ENCODE measurements at places on chromosomes 2 and 18.

- DNase-seq, result no peak
These were observed 166.2 kb downstream of the SH3RF3 start for GRCh38 chr2:109295070-109295780.

GRCh38 chr2:43157506-43158246 lies 68.7 kb downstream of the ZFP36L2 start:
- no peak for DNase-seq

GRCh38 chr2:147860009-147860408 lies 15.2 kb downstream of the ACVR2A start:
- no peak for DNase-seq

DNA sequence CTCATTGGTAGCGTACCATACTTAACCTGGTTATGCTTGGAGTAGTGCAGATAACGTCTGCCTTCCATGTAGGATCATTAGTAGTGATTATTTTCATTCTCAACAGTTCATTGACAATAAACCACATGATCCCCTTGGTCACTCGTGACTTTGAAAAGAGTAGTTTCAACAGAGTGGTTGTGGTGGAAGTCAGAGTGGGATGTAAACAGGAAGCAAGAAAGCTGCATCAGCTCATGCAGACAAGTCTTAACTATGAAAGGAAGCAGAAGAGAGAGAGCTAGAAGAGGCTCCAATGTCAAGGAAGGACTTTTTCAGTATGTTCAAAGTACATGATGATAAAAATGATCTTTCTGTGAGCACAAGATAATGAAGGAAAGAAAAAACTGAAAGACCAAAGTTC lies 287.4 kb downstream of the MBD2 start:
- no peak for DNase-seq

- DNase-seq, result no peak
These were observed 104.6 kb downstream of the TCF4 start for GRCh38 chr18:55483266-55483871.

GRCh38 chr2:240564561-240565332 lies 3.5 kb upstream of the RNPEPL1 start:
- no peak for DNase-seq

- no peak for DNase-seq
These were observed 42.9 kb upstream of the SNTG2 start for GRCh38 chr2:907706-908105.

- no peak for DNase-seq
These were observed 184.3 kb downstream of the RPRM start for GRCh38 chr2:153294199-153294786.

DNA sequence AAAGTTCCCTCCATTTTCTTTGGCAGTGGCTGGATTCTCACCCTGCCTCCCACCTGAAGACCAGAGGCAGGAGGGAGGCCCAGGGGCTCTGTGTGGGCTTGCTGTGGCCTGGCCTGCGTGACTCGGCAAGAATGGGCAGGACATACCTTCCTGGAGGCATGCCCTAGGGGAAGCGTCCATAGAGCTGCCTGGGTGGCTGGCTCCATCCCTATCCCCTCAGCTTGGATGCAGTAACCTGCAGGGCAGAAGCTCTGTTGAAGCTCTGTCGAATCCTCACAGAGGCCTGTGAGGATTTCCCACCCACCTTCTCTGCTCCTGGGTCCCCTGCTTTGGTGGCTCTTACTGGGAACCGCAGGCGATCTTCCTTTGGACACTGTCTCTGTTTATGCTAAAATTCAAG lies 1.3 kb upstream of the PRSS56 start:
- DNase-seq, result no peak

GRCh38 chr2:124702777-124703176 lies 677.7 kb downstream of the CNTNAP5 start:
- no peak for DNase-seq

DNA sequence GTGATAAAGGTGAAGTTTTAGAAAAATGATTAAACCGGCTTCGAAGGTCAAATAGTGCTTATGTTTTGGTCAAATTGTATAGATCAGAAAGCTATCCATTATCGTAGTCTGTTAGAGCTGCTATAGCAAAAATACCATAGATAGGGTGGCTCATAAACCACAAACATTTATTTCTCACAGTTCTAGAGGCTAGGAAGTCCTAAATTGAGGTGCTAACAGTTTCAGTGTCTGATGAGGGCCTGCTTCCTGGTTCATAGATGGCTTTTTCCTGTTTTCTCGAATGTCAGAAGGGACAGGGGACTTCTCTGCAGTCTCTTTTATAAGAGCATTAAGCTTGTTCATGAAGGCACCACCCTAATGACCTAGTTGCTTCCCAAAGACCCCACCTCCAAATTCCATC lies 186.6 kb upstream of the ERBB4 start:
- no peak for DNase-seq

DNA sequence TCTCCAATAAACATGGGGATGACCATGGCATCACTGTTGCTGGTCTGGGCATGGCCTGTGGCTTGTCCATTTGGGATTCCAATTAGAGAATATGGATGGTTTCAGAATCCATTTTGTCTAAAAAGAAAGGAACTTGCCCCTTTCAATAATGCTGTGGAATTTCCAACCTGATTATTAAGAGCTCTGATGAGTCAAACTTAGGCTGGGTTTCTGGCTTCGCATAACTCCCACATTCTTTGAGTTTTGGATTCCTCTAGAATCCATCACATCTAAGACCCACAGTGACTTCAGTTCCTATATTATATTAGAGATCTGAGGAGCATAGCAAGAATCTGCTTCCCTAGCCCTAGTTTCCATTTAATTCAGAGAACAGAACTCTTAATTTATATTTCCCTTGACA lies 531.5 kb downstream of the TNS1 start:
- no peak for DNase-seq

DNA sequence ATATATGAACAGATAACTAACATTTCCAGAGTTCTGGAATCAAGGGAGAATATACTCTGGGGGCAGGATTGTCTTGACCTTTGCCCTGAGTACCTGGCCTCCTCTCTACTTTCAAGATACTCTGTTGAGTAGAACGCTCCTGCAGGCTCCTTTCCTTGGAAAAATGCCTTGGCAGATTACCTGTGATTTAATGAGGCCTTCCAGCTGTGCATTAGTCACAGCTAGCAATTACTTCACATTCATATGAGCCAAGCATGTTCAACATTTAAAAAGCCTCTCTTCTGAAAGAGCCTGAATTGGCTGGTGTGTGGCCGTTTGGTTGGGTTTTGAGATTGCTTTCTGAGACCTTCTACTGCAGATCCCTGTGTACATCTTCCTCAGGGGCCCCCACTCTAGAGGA lies 142.2 kb downstream of the PLCL1 start:
- DNase-seq, result no peak

DNA sequence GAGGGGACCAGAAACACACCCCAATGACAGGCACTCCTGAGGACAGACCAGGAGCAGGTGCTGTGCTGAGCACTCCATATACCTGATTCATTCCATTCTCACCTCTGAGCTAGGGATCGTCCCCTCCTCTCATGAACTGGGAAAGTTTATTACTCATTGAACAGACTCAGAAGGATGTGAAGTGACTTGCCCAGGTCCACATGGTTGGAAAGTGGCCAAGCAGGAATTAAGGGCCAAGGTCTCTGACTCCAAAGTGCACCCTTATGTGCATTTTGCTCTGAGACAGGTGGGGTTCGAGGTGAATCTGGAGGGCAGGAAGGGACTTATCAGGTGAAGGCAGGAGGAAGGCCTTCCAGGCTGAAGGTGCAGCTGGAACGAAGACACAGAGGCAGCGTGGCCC lies 25.1 kb upstream of the PLB1 start:
- DNase-seq, result no peak

- no peak for DNase-seq
These were observed 181.9 kb downstream of the MREG start for GRCh38 chr2:215831296-215831913.

- DNase-seq, result no peak
These were observed 65.3 kb downstream of the STAT1 start for GRCh38 chr2:190948671-190949070.

- DNase-seq, result no peak
These were observed 48.5 kb downstream of the SLC5A7 start for GRCh38 chr2:108034843-108035242.

GRCh38 chr18:7760967-7761948 lies 194.1 kb downstream of the PTPRM start:
- no peak for DNase-seq

- DNase-seq, result no peak
These were observed 265.1 kb upstream of the OSR1 start for GRCh38 chr2:19623488-19623887.

GRCh38 chr2:48414980-48415835 lies 114.7 kb upstream of the STON1 start:
- no peak for DNase-seq

DNA sequence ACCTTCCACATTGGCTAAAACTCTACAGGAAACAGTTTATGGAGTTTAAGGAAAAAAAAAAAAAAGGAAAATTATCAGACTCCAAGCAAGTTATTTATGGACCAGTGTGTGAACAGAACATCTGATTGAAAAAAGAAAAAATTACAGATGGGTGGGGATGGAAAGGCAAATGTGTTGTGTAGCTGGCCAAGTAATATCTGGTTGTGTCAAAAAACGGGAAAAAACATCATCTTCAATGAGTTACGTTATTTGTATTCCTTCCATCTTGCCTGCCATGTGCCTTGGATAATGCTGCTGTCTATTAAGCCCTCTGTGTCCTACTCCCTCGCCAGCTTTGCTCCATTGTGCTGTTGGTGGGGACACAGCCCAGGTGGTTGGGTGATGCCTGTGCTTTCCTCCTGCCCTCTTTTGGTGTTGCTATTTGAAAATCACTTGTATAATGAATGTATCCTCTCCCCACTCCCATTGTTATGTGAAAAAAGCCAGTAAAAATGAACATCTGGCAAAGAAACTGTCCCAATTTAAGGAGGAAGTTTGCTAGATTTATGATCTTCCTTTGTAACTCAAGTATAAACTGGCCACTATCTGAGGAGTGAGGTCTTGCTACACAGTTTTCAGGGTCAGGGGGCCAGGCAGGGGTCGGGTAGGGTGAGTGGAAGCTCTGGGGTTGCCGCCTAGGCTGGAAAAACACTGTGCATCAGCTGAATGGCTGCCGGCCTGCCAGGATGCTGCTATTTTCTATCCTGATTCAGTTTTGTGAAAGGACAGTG lies 155.9 kb downstream of the FMNL2 start:
- DNase-seq, result no peak

DNA sequence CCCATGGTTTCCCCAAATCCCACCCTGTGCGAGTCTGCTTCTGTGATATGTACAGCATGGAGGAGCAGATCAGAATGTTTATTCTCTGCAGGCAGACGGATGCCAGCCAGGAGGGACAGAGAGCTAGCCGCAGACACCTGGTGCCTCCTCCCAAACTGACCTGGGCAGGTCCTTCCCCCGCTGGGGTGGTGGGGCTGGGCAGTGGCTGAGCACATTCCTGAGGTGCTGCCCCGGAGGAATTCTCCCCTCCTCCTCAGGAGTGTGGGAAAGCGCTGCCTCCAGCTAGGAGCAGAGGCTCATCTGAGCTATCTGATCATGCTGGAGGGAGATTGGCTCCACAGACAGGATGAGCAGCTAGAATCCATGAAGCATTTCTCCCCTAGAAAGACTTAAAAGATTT lies 21.7 kb downstream of the C2orf92 start:
- no peak for DNase-seq

DNA sequence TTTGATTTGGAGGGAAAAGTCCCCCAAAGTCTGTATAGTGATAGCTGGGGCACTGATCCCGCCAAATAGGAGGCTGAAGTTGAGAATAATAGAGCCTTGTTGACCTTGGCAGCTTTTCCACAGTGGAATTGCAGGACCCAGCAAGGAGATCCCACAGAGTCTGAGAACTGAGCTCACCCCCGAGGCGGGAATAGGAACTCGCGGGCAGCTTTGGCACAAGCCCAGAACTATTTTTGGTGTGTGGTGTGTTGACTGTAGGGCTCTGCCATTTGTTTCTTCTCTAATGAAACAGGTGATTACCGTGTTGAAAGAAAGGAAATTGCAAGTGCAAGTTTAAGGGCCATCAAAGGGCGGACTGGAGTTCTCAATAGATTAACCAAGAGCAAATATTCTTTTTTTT lies 34.0 kb downstream of the SH3RF3 start:
- DNase-seq, result no peak

DNA sequence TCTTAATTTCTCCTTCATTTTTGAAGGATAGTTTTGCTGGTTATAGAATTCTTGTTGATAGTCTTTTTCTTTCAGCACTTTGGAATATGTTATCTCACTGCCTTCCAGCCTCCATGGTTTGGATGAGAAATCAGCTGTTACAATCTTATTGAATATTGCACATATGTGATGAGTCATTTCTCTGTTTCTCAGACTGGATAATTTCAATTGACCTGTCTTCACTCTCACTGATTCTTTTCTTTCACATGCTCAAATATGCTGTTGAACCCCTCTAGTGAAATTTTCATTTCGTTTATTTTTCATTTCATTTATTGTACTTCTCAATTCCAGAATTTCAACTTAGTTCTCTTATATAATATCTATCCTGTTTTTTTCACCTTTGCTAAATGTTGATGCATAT lies 22.2 kb downstream of the PDK1 start:
- DNase-seq, result no peak

GRCh38 chr2:95007822-95008221 lies 17.7 kb upstream of the MAL start:
- DNase-seq, result no peak

- DNase-seq, result no peak
These were observed 16.6 kb downstream of the TSPYL6 start for GRCh38 chr2:54239427-54239826.

GRCh38 chr2:119367472-119368099 lies 809 bp downstream of the DBI start:
- no peak for DNase-seq

DNA sequence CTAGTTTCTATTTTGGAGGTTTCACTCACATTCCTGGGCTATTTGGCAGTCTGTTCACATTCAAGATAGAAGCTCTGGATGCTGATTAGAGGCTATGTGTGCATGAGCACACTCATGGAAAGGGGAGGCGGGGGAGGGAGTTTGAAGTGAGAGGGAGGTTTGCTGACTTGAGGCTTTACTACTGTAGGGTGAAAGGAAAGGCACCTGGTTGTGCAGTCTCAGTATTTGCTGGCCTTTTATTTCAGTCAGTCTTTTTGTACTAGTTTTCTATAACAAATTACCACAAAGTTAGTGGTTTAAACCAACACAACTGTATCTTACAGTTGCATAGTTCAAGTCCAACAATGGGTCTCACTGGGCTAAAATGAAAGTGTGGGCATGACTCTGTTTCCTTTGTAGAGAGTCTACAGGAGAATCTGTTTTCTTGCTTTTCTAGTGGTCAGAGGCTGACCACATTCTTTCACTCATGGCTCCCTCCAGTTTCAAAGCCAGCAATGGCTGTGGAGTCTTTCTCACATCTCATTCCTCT lies 47.7 kb upstream of the NR4A2 start:
- DNase-seq, result no peak

GRCh38 chr18:3468066-3468705 lies 18.2 kb downstream of the TGIF1 start:
- no peak for DNase-seq

DNA sequence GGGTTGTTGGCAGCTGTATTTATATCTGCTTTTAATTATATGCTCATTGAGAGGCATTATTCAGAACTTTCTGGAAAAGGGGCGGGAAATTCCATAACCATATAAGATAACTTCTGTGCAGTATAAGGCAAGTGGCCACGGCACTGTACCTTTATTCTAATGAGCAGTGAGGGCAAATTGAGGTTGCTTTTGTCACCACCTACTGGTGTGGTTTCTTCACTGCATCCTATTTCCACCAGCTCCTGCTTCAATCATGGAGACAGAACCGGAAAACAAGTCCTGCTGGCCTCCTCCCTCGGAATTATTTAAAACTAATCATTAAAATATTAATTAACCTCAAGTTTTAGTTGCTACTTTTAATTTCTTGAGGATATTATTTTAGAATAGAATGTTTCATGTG lies 759.4 kb downstream of the CBLN2 start:
- no peak for DNase-seq

All from stimulated activated CD4-positive, alpha-beta T cell treated with anti-CD3 and anti-CD28 coated beads, Interleukin-2, amount 100 ng/mL, for 4 hours (primary cell).